GM10248 (cell line): ENCODE measurements at places on chromosomes 5 and 9.

- no peak for DNase-seq
Measured at GRCh38 chr9:87554976-87555375, 57.3 kb downstream of the DAPK1 start.

- no peak for DNase-seq
Measured at GRCh38 chr5:177097016-177097985, 10.6 kb downstream of the FGFR4 start.

DNA sequence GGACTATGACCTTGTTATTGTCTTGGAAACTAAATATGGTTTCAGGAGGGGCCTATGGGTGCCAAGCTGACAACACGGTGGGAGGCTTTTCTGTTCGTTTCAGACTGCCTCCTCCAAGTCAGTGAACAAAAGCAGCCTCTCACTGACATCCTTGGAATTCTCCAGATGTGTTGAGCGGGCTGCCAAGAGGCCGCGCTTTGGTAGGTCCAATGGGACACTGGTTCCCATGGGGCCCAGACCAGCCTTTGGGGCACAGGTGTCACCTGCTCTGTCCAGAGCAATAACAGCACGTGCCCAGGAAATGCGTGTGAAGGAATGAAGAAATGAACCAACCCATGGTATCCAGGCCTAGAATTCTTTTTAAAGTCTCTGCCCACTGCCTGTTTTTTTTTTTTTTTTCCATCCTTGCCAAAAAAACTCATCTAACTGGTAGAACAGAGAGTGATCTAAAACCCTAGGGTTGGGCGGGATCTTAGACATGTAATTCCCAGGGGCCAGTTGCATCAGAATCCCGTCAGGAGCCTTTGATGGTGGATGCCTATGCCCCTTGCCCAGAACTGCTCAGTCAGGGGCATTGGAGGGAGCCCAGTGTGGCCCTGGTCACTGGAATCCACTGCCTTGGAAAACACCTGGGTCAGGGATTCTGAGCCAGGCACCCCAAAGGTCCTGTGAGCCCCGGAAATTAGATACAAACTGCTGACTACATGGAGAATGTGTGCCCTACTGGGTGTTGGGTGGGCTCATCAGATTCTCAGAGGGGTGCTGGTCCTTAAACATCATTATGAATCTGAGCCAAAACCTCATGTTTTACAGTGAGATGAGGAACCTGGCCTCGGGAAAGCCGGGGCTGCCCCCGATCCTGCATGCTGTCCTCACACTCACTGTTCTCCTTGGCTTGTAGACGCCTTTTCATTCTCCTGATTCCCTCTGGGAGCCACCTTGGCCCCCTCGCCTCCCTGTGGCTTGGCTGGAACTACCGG, 60.1 kb downstream of the GTF3C4 start:
- no peak for DNase-seq

GRCh38 chr5:66875315-66875714, 279.1 kb downstream of the MAST4 start:
- DNase-seq: no peak
